ENCODE measurements at places on chromosomes 2 and 18.

DNA sequence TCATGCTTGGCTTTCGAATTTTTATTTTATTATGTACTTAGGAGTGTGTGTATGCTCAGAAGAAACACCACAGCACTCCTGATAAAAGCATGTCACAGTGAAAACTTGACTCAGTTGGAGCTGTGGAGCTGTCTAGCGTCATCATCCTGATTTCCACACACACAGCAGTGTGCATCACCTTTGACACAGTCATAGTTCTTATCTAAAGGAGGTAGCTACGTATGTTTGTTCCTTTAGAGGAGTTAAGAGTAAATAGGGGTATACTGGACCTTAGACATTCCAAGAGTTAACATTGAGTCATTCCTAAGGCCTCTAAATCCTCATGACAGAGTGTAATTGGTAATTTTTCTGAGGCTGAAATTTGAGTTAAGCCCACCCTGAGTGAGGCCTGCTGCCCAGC, 96.9 kb downstream of the PHLPP1 start:
- no peak for DNase-seq

- no peak for DNase-seq
Observed at GRCh38 chr18:28947900-28948299, 771.0 kb upstream of the CDH2 start.

DNA sequence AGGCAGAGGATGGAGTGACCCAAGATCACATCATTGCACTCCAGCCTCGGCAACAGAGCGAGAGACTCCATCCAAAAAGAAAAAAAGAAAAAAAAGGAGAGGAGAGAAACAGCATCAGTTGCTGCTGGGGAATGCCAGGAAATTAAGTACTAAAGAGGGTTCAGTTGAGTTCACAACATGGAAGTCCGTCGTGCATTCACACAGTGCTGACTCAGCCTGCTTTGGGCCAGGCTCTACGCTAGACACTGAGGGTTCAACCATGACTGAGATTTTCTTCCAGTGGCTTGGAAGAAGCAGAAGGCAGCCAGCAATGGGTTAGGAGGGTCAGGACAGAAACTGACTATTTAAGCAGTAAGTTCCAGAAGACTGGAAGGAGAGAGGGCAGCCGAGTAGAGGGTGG, 108.8 kb downstream of the FMNL2 start:
- DNase-seq: peak; percentile 84

- DNase-seq: no peak
Observed at GRCh38 chr2:160334028-160334741, 134.1 kb upstream of the ITGB6 start.

GRCh38 chr2:40279001-40279400, 172.9 kb downstream of the SLC8A1 start:
- DNase-seq: no peak

GRCh38 chr18:4755848-4756247, 300.7 kb upstream of the DLGAP1 start:
- DNase-seq: no peak

Data from posterior vena cava (tissue), 2 donors.